Astrocyte (in vitro differentiated cells and primary cell): ENCODE measurements at places on chromosomes 3 and 15. TPM values are rescaled to one million over a fixed set of nuclear protein-coding genes. Genes with fewer than 3 reads are reported as not detected.

The PEX11A gene
- total RNA-seq = 2.1 and 2.5 TPM in 2 replicates

The SCG5 gene
- 12.1 and 14.7 TPM in 2 replicates for total RNA-seq

DNA sequence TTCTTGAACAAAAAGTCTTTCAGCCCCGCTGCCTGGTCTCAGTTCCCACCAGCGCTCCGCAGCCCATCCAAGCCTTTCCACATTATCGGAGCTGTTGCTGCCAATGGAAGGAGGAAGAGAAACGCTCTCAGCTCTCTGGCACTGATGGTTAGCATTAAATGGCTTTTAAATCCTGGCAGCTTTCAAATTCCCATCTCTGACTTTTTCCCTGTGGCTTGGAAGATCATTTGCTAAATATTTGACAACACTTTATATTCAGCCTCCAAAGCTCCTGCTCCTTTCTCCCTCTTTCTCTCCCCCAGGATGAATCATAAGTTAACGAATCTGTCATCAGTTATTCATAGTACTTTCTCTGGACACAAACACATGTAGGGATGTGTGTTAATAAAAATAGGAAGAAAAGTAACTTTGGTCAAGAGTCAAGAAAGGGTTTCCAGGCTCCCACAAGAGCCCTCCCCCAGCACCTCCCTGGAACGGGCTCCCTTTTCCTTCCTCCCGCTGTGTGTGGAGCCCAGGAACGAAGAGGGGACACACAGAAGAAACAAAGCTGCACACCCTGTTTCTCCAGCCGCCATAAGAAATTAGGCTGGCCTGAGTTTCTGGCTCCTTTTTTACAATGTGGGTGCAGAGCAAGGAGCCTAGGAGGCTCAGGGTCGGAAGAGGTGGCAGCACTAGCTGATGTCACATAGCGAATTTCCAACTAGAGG lies 47.6 kb upstream of the TSEN2 start:
- H3K27ac ChIP-seq = peak overlapping the region; percentile 30
- H3K4me1 ChIP-seq = peaks cover 23% of the 10 kb centered on the region
- DNase-seq = peak; percentile 75
- peak overlapping the region; percentile 41 for H3K4me3 ChIP-seq

- H3K27me3 ChIP-seq = peaks cover 2% of the 10 kb centered on the region
- no peak for DNase-seq
- no peaks in the 10 kb centered on the region for H3K36me3 ChIP-seq
- H3K27ac ChIP-seq = no peak overlapping the region
- peaks cover 27% of the 10 kb centered on the region for H3K4me1 ChIP-seq
- H3K4me3 ChIP-seq = no peak overlapping the region
These were observed 190.1 kb downstream of the FAM43A start for GRCh38 chr3:194875581-194876402.

GRCh38 chr15:35674873-35675781 lies 129.2 kb upstream of the DPH6 start:
- H3K36me3 ChIP-seq = no peaks in the 10 kb centered on the region
- no peak overlapping the region for H3K4me3 ChIP-seq
- H3K27me3 ChIP-seq = no peaks in the 10 kb centered on the region
- DNase-seq = peak; percentile 39
- no peak overlapping the region for H3K27ac ChIP-seq
- H3K4me1 ChIP-seq = no peaks in the 10 kb centered on the region
